ENCODE measurements at places on chromosomes 2 and 18.

DNA sequence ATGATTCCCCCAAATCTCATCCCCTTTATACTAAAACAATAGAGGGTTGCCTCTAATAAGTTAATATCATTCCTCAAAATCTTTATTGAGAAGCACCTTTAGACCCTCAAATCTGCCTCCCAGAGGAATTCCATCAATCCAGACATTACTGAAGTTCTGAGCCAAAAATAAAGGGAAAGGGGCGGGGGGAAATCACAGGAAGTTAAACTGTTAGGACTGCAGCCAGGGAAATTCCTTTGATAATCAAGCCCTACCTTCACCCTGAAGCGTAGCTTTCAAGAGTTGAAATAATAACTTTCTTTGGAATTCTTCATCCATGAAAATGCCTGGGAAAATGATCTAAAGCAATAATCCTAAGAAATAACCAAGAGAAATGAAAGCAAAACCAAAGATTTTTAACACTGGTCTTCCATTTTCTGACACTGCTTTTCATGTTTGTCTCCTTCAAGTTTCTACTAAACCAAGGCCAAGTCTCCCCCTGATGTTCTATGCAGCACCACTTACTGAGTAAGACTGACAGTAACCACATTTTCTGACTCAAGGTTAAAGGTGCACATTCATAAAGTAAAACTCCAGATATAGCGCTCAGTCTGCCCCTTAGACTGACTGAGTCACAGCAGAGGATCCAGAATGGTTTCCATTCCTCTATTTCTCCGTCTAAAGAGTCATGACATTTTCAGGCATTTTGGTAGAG lies 78.2 kb downstream of the TCF4 start:
- no peak for DNase-seq

GRCh38 chr2:36246320-36246990 lies 109.1 kb upstream of the CRIM1 start:
- no peak for DNase-seq

DNA sequence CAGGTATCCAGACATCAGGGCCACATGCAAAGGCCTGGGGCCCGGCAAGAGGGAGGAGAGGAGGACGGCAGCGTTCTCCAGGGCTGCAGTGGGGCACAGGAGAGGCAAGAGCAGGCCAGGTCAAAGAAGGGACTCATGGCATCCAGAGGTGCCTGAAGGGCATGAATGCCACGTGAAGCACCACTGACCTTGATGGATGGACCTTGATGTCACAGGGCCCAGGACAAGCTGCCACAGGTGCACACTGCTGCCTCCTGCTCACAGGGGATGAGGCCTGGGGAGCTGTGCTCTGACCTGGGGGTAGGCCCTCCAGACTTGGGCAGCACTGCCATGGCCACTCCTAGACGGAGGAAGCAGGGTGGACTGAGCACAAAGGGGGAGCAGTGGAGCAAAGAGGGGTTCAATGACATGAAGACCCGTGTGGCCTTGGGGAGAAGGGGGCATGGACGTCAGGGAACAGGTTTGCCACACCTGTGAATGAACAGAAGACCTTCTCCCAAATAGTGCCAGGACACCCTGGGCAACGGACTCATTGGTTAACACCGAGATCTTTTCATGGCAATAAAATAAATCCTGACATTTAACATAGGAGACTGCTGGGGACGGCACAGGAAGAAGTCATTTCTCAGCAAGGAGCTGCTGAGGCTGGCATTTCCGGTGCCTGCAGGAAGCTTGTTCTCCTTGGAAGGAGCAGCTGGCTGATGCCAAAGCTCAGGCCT lies 65.6 kb downstream of the EMX1 start:
- no peak for DNase-seq

DNA sequence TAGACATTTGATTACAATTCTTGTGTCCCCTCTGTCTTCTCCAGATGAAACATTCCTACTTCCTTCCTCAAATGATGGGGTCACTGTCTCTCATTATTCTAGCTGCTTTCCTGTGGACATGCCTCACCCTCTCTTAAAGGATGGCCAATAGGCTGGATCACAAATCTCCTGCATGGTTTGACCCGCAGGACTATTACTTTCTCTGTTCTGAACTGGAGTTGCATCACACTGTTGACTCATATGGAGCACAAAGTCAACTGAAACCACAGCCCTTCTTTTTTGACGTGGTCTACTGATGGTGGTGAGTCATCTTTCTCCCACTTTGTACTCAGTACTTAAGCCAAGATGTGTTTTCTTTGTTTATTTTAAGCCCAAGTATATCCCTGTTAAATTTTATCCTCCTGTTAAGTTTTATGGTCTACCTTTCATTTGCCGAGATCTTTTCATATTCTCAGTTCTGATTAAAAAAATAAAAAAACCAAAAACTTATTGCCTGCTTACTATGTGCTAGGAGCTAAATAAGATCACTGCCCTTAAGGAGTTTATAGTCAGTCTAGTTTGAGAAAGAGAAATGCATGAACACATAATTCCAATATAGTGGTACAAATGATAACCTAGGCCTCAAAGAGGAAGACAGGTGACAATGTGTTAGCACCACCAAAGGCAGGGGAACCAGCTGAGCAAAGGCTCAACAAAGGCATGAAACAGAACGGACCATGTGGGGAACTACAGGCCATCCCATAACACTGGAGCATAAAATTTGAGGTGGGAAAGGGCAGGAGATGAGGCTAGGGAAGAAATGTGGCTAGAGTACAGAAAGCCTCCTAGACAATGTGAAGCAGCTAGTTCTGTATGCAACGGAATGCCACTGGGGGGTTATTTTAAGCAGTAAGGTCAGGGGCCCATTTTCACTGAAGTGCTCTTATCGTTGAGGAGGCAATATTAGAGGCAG lies 67.6 kb upstream of the ZFP36L2 start:
- DNase-seq: no peak

GRCh38 chr18:35042389-35043071 lies 1.3 kb downstream of the MAPRE2 start:
- DNase-seq: no peak

GRCh38 chr2:231380307-231380706 lies 15.2 kb upstream of the B3GNT7 start:
- DNase-seq: no peak

- no peak for DNase-seq
Measured at GRCh38 chr18:59267503-59268126, 5.6 kb downstream of the RAX start.

- DNase-seq: peak; percentile 30
Measured at GRCh38 chr2:8583400-8584173, 98.3 kb upstream of the ID2 start.

GRCh38 chr2:156573710-156574109 lies 137.5 kb downstream of the GPD2 start:
- no peak for DNase-seq

- DNase-seq: no peak
Measured at GRCh38 chr2:206225435-206226232, 48.8 kb upstream of the ZDBF2 start.

DNA sequence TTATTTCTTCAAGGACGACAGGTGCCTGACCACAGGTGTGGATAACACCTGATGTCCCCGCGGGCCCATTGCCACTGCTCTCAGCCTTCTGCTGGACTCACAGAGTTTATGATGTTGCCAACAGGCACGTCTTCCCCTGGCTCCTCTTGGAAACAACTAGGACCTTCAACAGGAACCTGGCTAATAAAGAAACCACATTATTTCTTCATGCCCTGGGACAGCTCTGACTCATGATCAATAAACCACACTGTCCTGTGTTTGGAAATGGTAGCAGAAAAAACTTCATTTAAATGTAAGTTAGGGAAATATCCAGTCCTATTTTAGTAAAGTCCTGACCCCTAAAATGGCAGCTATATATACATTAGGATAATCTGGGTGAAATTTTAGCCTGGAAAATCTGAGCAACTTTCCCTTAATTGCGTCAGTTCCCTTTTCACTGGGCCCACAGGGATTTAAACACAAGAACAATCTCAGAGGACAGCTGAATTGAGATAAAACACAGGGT lies 158.9 kb downstream of the VAPA start:
- no peak for DNase-seq

DNA sequence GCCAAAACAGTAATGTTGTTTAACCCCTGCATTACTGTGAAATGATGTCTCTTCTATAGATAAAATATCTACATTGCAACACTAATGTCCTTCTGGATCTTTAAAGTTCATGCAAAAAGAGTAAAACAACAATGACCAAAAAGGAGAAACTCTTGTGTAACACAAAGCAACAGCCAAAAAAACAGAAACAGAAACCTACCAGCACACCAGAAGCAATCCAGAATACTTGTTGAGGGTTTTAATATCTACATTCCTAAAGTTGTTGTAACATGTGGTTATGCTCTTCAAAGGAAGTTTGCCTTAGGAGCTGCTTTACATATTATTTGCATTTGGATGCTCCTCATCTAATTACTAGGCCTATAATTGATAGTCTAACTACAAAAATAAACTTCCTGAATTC lies 157.2 kb downstream of the BABAM2 start:
- DNase-seq: no peak

DNA sequence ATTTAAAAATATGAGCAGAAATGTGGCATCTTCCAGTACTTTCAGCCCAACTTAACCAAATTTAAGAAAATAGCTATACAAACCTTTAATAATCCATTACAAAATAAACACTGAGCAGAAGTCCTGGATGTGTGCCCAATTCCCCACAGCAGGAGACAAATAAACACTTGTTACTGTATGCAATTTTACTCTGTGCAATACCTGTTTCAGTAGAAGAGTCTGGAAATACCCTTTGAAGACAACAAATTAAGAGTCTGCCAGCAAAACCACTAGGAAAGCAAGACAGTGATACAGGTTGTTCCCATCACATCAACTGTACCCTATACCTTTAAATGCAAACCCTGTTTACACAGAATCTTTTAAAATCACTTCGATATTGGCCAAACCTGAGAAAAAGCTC lies 41.4 kb upstream of the RNU4ATAC start:
- no peak for DNase-seq

GRCh38 chr2:217900780-217901360 lies 101.9 kb downstream of the TNS1 start:
- no peak for DNase-seq

- no peak for DNase-seq
Measured at GRCh38 chr18:44704135-44704789, 23.6 kb downstream of the SETBP1 start.

- no peak for DNase-seq
Measured at GRCh38 chr2:128301501-128301966, 17.1 kb downstream of the HS6ST1 start.

DNA sequence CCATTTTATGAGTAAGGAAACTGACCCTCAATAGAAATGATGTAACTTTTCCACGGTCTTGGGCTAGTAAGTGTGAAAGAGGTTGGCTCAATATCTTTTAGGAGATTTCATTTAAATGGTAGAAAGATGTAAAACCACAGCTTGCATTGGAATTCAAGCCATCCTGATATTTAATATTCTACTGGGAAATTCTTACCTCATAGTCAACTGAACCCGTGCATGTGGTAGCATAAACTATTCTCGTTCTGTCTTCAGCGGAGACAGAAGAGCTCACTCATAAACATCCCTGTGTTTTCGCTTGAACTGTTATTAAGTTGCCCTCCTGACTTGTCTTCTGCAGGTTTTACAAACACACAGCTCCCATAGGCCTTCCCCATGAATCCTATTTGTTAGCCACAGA lies 8.5 kb upstream of the SPATS2L start:
- DNase-seq: no peak

- no peak for DNase-seq
Measured at GRCh38 chr2:223099561-223099960, 47.6 kb downstream of the KCNE4 start.

DNA sequence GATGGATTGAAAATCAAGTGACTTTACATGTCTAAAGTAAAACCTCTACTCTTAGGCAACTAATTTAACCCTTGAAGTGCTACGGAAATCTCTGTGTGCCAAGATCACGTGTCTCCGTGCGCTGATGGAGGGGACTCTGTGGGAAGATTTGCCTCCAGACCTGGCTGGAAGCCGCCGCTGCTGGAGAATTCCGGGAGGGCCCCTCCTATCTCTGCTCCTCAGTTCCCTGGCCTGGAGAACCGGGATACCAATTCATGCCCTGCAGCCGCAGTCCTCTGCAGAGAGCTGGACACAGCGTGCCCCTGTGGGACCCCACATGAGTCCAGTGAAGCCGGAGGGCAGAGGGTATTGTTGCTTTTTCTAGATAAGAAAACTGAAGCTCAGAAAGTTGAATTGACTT lies 126.9 kb upstream of the PXDN start:
- no peak for DNase-seq

DNA sequence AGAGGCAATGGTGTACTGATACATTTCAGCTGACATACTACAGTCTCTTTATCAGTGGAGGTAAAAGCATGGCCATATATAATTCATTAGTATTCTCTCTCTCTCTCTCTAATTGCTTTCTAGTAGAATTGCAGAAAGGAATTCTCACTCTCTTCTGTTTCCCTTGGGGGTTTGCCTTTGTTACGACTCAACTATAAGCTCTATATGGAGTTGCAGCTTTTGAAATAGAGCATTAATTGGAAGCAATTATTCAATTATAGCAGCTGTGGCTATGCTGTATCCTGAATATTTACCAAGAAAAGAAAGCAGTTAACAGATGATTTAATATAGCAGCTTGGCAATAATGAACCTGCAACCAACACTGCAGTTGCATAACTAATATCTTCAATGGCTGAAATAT lies 132.7 kb upstream of the STON1 start:
- no peak for DNase-seq

Data from stimulated activated CD4-positive, alpha-beta T cell treated with anti-CD3 and anti-CD28 coated beads, Interleukin-15, amount 100 ng/mL, for 1 hour (primary cell).